ENCODE measurements at places on chromosomes 2 and 18.

- no peak for DNase-seq
These were observed 51.7 kb downstream of the LONRF2 start for GRCh38 chr2:100270381-100271146.

DNA sequence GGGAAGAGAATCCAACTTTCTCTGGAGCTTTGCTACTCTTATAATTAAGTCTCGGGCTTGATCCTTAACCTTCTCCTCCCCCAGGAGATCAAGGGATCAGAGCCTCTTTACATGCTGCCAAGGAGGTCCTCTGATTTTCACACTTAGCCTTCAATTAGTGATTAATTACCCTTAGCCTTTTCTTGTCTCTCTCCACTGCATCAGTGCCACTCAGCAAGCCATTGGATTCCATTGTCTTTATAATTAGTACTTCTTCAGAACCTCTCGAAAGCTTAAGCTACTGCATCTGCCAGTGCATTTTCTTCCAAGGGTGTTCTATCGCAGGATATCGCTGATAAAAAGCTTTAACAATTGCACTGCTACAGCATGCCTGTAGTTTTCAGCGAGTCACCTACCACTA is 477.0 kb upstream of the MEIS1 start:
- DNase-seq, result no peak

- no peak for DNase-seq
These were observed 537.4 kb downstream of the CPS1 start for GRCh38 chr2:211093743-211094303.

DNA sequence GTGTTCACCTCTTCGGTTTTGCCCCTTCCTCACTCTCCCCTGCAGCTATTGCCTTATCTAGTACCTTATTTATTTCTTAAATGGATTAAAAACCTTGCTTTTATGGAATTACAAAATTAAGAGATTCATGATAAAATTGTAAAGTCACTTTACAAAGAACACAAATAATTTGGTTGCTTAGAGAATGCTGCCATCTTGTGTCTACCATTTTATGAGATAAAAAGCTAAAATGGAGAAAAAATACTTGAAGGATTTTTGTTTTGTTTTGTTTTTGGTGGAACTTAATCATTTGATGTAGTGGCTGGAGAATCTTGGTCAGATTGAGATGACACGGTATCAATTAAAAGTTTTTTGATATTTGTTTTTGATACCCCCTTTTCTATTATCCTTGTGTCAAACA is 69.6 kb downstream of the R3HDM1 start:
- no peak for DNase-seq

DNA sequence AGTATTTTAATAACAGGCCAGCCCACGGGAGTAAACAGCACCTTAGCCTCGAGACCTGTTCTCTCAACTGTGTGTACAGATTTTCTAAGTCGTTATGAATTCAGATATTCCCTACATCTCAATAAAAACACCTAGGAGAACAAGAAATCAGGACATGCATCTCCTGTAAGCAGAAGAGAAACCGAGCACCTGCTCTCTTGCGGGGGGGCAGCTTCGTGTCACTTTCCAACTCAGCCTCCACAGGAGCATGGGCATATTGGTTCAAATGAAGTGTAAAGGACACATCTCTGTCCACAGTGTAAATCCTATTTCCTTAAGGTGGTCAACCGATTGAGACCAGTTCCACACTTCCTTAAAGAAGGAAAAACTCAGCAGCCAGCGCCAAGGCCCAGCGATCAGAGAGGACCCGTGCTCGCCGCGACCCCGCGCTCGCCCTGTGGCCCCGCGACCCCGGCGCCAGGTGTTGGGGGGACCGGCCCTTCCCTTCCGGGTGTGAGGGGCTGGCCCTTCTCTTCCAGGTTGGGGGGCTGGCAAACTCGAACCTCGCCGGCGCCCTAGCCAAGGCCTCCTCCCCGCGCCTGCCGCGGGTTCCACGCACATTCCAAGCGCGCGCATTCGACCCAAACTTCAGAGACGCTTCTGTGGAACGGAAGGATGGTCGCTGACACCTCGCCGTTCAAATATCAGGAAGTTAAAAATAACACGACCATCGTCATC is 652 bp downstream of the SH3YL1 start:
- no peak for DNase-seq
